Right hindlimb (tissue), 1 donor: ENCODE measurements at places on chromosomes 13 and 19.

- peak; percentile 85 for DNase-seq
Observed at GRCh38 chr19:51689751-51690453, 3.2 kb upstream of the SPACA6 start.

DNA sequence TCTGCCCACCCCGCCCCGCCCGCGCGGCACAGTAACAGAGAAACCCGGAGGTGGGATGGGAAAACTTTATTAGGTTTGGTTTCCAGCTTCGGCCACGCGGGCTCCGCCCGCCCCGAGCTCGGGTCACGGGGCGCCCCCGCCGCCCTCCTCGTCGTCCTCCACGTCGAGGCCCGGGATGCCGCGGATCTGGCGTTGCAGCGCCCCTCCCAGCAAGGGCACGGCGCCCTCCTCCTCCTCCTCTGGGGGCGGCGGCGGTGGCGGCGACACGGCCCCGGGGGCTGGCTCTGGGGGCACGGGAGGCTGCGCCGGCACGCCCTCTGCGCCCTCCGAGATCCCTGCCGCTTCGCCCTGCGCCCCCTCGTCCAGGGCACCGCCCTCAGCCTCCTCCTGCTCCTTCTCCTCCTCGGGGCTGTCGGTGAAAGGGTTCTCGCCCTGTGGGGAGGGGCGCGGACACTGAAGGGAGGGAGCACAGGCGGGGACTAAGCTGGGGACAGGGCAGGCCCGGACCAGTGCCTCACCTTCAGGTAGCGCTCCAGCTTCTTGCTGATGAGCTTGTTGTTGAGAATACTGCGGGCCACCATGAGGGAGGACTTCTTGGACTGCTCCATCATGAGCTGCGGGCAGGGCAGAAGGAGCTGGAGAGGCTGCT is 536 bp upstream of the AKAP8 start:
- DNase-seq = no peak

- no peak for DNase-seq
Observed at GRCh38 chr13:68291595-68291994, 1061.5 kb upstream of the PCDH9 start.

GRCh38 chr19:35742121-35742724 is at the start of gene IGFLR1:
IGFLR1 (minus strand) TSS chr19:35742452; CDS start chr19:35741180, 1,272 bp downstream.
- no peak for DNase-seq

DNA sequence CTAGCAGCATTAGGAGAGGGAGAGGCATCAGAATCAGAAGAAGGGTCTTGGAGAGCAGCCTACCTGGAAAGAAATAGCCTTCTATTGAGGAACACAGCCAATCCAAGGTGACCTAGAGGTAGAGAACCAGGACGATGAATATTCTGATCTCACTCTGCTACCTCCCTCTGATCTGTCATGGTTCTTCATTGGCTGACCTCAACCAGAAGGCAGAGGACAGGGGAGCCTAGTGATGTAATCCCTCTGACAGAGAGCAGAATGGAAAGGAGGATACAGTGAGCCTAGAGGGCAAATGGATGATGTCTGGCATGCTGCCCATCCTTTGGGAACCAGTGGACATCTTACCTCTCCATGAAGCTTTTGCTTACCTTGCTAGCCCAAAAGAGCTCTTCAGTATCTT is 3.6 kb downstream of the ZNF507 start:
- no peak for DNase-seq

- DNase-seq = no peak
Observed at GRCh38 chr19:35061583-35062373, 20.3 kb downstream of the HPN start.

GRCh38 chr13:31742097-31742734 is 2.9 kb downstream of the RXFP2 start:
- DNase-seq = peak; percentile 73

- no peak for DNase-seq
Observed at GRCh38 chr13:113176280-113176679, 17.8 kb downstream of the PROZ start.

- peak; percentile 39 for DNase-seq
Observed at GRCh38 chr19:18633321-18633720, 3.5 kb upstream of the KLHL26 start.

DNA sequence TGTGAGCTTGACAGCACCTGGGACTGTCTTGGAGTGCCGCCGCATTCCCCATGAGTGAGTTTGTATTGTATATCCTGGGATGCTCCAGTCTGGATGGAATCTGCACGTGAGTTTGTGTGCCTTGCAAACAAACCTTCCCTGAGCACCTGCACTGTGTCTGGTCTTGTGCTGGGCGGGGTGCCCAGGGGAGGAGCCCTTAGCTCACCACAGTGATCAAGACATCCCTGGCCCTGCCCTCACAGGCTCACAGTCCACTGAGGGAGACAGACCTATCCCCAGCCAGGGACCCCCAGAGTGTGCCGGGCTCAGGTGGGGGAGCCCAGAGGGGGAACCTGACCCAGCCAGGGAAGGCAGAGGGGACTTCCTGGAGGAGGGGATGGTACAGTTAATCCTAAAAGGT is 1.7 kb upstream of the BCAM start:
- no peak for DNase-seq

DNA sequence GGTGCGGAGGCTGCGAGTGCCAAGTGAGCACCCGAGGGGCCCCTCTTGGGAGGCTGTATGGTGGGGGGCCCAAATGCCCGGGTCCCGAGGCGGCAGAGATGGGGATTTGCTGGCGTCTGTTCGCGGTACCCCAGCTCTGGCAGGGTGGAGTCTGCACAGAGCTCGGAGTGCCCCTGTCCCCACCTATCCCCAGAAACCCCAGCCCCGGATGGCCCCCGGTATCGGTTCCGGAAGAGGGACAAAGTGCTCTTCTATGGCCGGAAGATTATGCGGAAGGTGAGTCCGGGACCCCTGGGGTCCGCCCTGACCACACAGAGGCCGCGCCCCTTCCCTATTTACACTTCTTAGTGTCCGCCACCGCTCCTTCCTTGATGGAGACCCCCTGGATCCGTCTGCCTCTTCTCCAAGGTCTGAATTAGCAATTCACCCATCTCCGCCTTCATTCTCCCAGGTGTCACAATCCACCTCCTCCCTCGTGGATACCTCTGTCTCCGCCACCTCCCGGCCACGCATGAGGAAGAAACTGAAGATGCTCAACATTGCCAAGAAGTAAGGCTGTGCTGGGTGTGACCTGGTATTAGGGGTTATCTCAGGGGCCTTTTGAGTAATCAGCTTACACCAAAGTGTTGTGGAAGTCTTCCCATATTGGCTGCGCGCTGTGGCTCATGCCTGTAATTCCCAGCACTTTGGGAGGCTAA is 630 bp downstream of the PNPLA6 start:
- no peak for DNase-seq

GRCh38 chr19:19820774-19821320 is 703 bp downstream of the ZNF506 start:
- peak; percentile 19 for DNase-seq

DNA sequence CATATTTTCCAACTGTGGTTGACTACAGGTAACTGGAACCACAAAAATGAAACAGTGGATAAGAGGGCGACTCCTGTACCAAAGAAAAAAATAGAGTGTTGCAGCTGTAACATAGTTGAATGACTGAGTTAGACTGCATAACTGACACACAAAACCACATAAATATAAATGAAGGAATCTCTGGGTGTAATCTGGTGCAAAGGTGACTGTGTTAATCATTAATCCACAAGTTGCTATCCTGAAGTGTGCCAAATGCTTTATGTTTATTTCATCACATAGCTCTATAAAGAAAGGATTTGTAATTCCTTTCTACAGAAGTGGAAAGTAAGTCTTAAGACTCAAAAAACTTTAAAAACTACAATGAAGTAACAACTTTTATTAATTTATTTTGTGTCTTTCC is 6.0 kb upstream of the GJB2 start:
- no peak for DNase-seq

GRCh38 chr19:24072720-24073119 is 14.3 kb upstream of the ZNF254 start:
- DNase-seq = no peak

DNA sequence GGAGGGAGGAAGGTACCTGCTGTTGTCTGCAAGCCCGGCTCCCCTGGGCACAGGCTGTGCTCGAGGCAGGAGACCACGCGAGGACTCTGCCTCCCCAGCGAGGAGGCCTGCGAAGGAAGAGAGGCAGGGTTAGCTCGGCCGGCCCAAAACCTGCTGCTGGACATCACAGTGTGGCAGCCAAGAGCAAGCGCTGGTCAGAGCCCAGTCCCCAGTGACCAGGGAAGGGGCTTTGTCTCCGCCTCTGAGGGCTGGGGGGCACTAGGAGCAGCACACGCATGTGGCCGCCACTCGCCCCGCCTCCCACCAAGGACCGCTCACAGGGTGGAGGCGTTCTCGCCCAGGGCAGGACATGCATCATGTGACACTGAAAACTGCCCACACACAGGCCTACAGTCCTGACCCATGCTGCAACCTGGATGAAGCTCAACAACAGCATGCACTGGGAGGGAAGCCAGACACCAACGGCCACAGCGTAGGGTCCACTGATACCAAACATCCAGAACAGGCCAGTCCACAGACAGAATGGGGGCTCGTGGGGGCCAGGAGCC is 8.5 kb downstream of the MIER2 start:
- DNase-seq = no peak

GRCh38 chr13:87889254-87889653 is 218.1 kb downstream of the SLITRK5 start:
- no peak for DNase-seq

DNA sequence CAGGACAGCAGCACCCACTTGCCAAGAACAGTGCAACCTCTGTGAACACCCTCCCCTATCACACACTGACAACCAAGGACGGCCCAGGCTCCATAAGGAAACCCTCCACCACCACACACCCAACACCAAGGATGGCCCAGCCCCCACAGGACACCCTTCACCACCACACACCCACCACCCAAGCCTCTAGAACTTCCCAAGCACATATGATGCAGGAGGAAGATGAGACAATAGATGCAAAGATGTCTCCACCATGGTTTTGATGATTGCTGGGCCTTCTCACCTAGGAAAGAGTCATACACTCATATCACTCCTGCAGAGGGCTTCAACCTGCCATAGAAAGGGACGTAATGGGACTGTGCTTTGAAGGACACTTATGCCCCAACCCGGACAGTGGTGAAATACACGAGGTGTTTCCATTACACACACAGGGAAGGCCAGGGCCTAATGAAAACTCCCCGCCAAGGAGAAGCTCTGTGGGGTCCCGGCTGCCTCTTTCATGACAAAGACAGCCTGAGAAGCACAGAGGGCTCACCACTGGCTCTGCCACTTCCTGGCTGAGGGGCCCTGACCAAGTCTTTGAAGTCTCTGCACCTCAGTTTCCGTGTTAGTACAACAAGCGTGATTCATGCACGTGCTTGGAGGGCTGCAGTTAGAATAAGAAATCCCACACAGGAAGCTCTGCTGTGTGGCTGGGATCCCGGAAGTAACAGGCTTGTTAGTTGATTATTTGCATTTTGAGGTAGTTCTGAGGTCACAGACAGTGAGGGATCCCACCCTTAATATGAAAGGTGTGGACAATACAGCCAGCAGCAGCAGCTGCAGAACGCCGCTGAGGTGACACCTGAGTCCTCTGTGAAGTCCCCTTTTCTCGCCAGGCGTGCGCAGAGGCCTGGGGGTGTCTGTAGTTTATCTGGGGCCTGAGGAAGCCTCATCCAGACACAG is 61.9 kb upstream of the ATP12A start:
- DNase-seq = no peak

DNA sequence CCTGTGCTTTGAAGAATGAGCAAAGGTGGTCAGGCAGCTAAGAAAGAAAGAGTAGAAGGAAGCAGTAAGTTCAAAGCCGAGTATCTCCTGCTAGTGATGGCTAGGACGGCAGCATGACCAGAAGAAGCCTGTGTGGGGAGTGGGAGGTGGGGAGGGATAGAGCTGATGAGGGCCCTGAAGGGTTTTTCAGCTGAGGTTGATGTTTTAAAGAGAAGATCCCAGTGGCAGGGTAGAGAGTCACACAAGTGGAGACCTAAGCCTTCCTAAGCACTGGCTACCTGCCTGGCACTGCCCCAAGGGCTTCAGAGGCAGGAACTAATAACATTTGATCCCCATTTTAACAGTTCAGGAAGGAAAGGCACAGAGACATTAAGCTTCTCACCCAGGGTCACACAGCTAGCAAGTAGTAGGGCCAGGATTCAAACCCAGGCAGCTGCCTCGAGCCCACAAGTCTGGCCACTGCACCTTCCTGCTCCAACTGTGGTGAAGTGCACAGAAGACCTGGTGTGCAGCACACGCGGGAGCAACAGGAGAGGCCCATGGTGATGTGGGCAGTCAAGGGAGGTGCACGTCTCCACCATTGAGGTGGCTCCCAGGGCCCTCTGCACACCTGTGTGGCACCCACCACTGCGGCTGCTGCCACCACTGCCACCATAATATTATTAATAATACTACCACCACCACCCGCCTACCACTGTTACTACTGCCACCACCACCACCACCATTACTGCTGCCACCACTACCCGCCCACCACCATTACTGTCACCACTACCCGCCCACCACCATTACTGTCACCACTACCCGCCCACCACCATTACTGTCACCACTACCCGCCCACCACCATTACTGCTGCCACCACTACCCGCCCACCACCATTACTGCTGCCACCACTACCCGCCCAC is 22.1 kb downstream of the CUL4A start:
- DNase-seq = no peak

DNA sequence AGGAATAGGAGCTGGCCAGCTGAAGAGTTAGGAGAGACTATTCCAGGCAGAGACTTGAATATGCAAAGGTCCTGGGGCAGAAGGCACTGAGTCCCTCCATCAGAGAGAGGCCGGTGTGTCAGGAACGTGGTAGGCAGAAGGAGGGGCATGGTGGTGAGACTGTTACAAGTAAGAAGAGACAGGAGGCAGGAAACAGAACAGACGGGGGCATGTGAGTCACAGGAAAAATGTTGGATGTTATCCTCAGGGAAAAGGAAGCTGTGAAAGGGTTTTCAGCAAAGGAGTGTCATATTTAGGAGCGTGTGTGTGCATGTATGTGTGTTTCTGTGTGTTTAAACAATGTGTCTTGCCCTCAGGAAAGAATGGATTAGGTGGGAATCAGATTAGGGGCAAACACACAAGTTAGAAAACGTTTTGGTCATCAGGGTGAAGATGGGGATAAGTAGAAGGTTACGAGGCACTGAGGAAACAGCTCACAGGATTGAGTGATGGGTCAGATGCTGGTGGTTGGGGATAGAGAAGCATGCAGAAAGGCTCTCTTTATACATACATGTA is 1.1 kb downstream of the EDDM13 start:
- no peak for DNase-seq

- DNase-seq = no peak
Observed at GRCh38 chr19:32196690-32197420, 148.6 kb upstream of the ZNF507 start.

- peak; percentile 65 for DNase-seq
Observed at GRCh38 chr19:1408300-1409203, 1.2 kb downstream of the DAZAP1 start.
